ENCODE measurements at places on chromosomes 1 and 21.

- no peaks in the 10 kb centered on the region for H3K27me3 ChIP-seq
- H3K4me3 ChIP-seq: no peak overlapping the region
- H3K4me1 ChIP-seq: no peaks in the 10 kb centered on the region
These were observed 330.3 kb upstream of the NCAM2 start for GRCh38 chr21:20667931-20668330.

DNA sequence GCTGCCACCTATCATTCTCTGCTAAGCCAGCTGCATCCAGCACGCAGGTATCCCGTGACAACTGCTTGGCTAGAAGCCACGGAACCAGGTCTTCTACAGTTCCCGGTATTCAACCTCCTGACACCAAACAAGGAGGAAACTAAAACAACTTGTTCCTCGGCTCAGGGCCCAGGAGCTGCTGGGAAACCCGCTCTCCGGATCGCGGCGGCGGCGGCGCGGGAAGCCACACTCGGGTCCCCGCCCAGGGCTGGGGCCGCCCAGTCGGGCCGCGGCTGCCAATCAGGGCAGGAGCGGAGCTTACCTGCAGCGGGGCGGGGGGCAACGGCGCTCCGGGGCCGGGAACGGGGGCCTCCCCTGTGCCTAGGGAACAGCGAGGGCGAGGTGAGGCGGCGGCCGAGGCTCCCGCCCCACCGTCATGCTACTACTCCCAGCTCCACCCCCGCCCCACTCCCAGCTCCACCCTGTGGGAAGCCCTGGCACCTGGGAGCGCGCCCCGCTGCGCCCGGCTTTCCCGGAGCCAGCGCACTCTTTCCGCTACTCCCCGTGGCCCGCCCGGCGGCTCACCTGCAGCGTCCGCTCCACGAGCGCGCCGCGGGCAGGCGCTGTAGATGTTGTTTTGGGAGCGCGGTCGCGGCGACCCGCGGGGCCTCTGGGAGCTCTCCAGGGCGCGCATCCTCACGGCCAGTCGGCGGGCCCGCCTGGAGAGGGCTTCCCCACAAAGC, 12.1 kb downstream of the IL24 start:
- peaks cover 56% of the 10 kb centered on the region for H3K4me1 ChIP-seq
- peaks cover 64% of the 10 kb centered on the region for H3K36me3 ChIP-seq
- H3K27ac ChIP-seq: no peak overlapping the region
- H3K4me3 ChIP-seq: peak overlapping the region; percentile 67

DNA sequence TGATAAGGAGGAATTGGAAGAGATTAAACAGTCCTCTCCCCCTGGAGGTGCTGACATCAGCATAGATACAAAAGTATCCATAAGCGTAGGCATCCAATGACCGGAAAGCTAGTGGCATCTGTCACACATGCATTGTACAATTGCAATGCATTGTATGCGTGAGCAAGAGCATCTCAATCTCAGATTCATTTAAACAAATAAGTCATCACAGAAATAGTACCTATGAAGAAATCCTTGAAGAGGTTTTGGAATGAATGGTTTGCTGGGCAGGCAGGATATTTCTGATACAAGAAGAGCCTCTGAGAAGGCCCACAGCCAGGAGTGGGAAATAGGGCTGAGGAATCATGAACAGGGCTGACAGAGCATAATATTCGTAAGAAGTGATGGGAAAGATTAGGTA, 88.9 kb upstream of the ABCD3 start:
- peaks cover 5% of the 10 kb centered on the region for H3K4me1 ChIP-seq
- DNase-seq: no peak
- no peak overlapping the region for H3K27ac ChIP-seq
- no peak overlapping the region for H3K4me3 ChIP-seq
- peaks cover 41% of the 10 kb centered on the region for H3K27me3 ChIP-seq

- DNase-seq: no peak
- H3K4me3 ChIP-seq: no peak overlapping the region
- H3K36me3 ChIP-seq: no peaks in the 10 kb centered on the region
- H3K27me3 ChIP-seq: peaks cover 5% of the 10 kb centered on the region
These were observed 17.3 kb downstream of the ITSN1 start for GRCh38 chr21:33659568-33659949.

DNA sequence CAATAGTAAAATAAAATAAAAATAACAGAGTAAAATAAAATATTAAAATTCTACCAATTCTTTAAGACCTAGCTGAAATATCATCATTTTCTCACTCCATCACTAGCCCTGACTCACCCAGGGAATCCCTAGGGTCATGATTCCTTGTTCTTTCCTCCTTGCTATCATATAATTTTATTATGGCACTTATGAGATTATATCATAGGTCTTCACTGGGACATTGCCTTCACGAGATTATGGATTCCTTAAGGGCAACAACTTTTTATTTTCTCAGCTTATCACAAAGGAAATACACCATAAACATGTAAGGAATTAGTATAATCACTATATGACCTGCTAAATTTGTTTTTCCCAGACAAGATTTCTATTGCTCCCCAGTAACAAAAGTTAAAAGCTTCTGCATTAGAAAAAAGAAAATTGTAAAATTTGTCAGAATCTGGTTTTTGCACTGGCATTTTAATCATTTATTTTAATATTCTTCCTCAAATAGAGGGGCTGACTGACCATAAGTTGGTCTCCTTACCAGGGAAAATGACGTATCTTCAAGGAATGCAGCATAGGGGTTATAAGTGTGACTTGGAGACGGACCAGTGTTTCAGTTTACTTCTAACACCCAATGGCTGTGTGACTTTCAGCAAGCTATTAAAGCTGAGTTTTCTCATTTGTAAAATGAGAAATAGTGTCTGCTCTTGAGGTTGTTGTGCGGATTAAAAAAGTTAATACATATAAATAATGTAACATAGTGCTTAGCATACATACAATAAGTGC, 8.8 kb upstream of the CLCA4 start:
- H3K27me3 ChIP-seq: peaks cover 7% of the 10 kb centered on the region
- H3K36me3 ChIP-seq: no peaks in the 10 kb centered on the region
- H3K4me1 ChIP-seq: no peaks in the 10 kb centered on the region
- H3K27ac ChIP-seq: no peak overlapping the region
- H3K4me3 ChIP-seq: no peak overlapping the region

- no peak overlapping the region for H3K27ac ChIP-seq
- no peaks in the 10 kb centered on the region for H3K4me1 ChIP-seq
- H3K36me3 ChIP-seq: no peaks in the 10 kb centered on the region
- no peak for DNase-seq
- no peaks in the 10 kb centered on the region for H3K27me3 ChIP-seq
These were observed 116.8 kb upstream of the GORAB start for GRCh38 chr1:170414989-170415709.

DNA sequence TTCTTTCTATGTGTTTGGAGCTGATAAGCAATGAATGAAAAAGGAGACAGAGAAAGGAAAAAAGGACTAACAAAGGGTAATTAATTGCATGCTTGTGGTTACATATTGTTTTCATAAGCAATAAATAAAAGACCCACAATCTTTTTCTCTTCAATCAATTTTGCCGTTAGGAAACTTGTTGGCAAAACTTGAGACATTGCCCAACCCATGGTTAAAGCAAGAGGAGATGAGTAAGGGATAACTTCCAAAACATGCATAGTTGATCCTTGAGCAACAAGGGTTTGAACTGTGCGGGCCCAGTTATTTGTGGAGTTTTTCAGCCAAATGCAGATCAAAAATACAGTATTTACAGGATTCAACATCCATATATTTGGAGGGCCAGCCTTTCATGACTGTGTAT, 572.4 kb downstream of the AMY1C start:
- H3K4me3 ChIP-seq: no peak overlapping the region
- H3K27me3 ChIP-seq: no peaks in the 10 kb centered on the region
- no peak overlapping the region for H3K27ac ChIP-seq
- H3K36me3 ChIP-seq: no peaks in the 10 kb centered on the region

Measured in activated CD4-positive, alpha-beta T cell treated with anti-CD3 and anti-CD28 coated beads, Interleukin-2, amount 10 ng/mL, durations not matched to agents 24 days and 14 days (primary cell).